ENCODE measurements at places on chromosomes 4 and X.

DNA sequence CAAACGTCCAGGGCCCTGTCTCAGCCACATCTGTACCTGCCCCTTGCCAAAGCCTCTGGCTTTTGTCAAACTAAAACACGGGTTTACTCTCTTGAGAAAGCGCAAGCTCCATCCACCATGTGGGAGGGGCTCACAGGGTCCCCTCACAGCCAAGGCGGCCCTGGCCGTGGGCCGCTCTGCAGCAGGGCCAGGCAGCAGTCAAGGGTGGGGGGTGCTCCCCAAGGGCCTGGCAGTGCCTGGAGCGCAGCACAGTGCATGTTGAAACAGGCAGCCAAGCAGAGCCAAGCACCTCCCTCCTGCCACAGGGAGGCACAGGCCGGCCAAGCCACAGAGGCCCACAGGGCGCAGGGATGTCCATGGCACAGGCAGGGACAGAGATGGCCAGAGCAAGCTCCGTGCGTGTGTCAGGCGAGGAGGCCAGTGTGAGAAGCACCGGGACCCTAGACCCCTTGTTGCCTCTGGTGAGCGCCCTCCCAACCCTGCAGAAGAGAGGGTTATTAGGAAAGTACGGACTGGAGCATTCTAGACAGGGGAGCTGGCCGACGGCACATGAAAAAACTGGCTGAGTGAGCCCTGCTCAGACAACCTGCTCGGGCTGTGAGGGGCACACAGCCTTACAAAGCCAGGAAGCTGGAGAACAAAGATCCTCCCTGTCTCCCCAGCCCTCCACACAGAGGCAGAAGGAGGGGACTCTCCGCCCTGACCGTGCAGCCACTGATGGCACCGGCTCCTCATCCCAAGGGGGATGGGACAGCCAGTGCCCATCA lies 39.0 kb downstream of the FAM53A start:
- DNase-seq: no peak

DNA sequence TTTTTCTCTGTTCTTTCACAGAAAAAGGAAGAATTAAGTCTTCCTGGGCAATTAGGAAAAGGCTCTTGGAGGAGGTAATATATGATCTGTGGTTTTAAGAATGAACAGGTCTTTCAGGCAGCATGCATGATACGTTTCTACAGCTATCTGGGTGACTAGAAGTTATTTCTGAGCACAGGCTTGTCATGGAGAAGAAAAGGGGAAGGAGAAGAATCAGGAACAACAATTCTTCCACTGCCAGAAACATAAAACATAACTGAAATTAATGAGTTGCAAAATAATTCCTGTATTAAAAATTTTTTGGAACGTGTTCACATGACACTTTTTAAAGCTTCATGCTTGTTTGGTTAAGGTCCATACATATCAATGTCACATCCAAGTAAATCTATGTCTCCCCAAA lies 17.7 kb upstream of the STIM2 start:
- DNase-seq: no peak

DNA sequence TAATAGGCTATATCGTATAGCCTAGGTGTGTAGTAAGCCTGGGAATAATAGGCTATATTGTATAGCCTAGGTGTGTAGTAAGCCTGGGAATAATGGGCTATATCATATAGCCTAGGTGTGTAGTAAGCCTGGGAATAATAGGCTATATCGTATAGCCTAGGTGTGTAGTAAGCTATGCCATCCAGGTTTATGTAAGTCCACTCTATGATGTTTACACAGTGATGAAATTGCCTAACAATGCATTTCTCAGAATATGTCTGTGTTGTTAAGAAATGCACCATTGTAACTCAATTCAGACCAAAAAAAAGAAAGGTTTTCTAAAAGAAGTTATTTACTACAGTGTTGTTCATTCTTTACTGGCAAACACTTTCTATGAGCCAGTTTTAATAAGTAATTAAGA lies 1387.2 kb downstream of the STIM2 start:
- no peak for DNase-seq

DNA sequence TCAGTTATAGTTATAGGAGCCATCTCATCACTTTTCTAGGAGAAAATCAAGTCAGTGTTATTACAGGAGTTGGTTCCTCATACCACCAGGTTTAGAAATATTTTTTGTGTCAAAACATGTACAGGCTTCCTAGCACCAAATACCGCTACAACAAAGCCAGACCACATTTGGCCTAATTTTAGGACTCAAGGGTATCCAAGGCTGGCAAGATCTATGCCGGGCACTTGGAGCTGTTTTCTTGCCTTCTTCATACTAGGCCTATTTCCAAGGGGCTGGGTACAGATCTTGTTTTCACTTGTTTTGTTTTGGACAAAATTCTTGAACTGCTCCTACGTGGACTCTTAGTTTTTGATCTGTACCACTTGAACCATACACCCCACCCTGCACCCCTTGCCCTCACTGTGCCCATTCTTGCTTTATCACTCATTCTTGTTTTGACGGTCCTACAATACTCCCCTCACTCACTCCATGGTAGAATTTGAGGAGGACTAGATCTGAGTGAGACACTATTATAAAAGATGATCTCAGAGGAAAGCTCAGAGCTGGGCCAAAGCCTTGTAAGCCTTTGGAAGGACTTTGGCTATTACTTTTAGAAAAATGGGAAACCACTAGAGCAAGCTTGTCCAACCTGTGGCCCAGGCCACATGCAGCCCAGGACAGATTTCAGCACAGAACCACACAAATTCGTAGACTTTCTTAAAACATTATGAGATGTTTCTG lies 17.7 kb upstream of the TMEM144 start:
- no peak for DNase-seq

DNA sequence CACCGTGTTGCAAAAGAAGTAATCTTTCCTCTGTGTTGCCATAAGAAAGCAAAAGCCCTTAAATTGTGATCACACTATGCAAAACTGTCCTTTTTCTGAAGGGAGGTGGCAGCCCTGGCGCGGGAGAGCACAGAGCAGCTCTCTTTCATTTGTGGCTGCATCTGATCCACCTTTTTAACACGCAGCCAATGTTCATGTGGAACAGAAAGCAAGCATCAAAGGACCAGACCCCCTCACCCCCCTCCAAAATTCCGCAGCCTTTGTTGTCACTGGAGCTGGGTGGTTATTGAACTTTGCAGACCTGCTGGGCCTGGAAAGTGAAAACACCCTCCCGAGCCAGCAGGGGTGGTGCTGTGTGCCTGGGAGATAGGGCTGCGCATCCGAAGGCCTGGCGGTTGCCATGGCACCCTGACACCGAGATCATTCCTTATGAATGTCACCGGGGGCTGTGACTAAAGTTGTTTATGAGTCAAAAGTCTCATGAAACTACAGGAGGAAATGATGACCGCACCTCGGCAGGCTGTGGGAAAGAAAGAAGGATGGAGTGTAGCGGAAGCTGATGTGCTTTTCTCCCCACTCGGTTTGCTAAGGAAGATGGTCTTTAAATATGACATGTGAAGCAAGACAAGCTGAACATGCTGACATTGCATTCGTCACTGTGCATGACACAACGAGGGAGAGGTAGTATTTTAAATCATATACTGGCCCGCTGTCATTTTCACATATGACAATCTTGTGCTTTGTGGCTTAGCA lies 367.4 kb downstream of the UNC5C start:
- DNase-seq: peak; percentile 78

DNA sequence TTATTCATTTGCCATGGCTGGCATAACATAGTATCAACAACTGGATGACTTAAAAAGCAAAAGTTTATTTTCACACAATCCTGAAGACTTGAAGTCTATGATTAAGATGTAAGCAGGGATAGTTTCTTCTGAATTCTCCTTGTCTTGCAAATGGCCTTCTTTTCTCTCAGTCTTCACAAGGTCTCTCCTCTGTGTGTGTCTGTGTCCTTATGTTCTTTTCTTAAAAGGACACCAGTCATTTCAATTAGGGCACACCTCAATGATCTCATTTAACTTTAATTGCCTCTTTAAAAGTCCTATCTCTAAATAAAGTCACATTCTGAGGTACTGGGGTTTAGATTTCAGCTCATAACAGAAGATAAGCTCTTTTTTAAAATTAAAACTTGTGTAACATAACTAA lies 399.7 kb downstream of the PABPC4L start:
- DNase-seq: no peak

DNA sequence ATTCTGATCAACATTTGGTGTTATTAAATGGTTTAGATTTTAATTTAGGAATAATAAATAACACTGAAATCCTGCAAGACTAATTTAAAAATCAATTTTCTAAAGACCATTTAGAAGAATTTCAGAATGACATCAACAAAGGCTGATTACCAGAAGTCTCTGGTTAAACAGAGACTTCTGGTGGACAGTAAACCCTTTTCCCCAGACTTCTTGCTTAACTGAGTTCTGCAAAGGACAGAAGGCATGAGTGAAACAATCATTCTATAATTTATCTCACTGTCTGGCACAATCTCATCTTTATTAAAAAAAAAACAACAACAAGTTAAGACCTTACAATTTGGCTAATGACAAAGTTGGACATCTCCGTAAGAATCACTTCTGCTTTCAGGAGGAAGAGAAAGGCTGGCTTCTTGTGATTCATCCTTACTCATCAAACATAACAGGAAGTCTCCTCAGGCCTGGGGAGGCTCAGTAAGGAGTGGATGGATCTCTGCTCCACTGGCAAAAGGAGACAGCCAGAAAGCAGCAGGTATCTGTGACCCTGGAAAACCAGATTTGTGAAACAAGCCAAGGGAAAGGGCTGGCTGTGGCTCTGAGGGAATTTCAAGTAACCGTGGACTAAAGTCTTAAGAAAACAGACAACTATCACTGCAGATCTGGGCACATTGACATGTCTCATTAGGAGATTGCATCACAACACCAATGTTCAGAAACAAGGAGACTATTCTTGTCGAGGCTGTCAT lies 908 bp upstream of the TLR6 start:
- no peak for DNase-seq

GRCh38 chr4:140790171-140790570 lies 34.0 kb upstream of the TBC1D9 start:
- DNase-seq: no peak

Measured in COR-L47 (cell line).